ENCODE measurements at places on chromosomes 7 and 10. TPM values are rescaled to one million over a fixed set of nuclear protein-coding genes. Genes with fewer than 3 reads are reported as not detected.

The ZNF853 gene
- total RNA-seq, result 3.3 TPM

- no peak for DNase-seq
Observed at GRCh38 chr10:50936335-50936734, 50.9 kb upstream of the A1CF start.

DNA sequence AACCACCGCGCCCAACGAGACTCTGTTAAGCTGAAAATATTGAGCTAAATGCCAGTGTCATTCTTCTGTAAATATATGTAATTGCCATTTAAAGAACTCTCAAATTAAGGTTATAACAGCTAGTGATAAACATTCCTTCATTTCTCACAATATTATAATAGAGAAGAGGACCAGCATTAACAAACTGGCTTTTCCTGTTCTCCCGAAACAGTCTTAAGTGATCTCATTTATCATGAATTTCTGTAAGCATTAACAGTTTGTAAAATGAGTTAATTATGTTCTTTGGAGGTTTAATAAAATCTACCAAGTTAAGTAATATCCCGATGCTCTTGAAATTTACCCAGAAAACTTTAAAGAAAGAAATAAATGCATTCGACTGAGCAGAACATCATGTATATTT, 352.8 kb downstream of the KCNMA1 start:
- DNase-seq, result no peak

DNA sequence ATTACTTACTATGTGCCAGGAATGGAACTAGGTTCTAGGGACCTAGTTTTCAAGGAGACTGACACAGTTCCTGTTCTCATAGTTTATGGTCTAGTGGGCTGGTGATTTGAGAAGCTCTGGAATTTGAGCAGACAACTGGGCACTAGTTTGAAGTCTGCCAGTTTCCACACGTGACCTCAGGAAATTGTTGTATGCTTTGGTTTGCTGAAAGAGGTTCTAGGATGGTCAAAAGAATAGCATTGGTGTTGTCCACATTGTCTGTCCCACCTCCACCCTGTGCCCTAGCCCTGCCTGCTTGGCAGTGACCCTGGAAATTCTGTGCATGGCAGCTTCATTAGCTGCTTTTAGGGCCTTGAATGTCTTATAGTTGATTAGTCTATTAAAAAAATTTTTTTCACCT, 28.7 kb downstream of the GBF1 start:
- no peak for DNase-seq

The GAD2 gene
- total RNA-seq, result not detected
